Suppressor macrophage (primary cell): ENCODE measurements at places on chromosomes 4 and X.

DNA sequence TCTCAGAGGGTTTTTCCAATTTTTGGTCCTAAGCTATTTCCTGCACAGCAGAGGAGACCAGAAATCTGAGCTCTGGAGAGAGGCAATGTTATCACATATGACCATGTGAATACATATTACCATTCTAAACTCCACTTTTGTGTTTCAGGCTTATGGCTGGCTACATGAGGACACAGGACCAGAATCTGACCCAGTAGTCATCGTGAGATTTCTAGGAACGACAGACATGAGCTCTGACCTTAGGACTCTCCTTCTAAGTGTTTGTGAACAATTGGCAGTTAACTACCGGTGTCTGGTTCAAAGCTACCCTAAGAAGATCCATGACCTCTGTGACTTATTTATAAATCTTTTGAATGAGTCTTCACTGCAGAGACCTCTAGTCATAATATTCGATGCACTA, 198.6 kb downstream of the NWD2 start:
- DNase-seq = no peak

DNA sequence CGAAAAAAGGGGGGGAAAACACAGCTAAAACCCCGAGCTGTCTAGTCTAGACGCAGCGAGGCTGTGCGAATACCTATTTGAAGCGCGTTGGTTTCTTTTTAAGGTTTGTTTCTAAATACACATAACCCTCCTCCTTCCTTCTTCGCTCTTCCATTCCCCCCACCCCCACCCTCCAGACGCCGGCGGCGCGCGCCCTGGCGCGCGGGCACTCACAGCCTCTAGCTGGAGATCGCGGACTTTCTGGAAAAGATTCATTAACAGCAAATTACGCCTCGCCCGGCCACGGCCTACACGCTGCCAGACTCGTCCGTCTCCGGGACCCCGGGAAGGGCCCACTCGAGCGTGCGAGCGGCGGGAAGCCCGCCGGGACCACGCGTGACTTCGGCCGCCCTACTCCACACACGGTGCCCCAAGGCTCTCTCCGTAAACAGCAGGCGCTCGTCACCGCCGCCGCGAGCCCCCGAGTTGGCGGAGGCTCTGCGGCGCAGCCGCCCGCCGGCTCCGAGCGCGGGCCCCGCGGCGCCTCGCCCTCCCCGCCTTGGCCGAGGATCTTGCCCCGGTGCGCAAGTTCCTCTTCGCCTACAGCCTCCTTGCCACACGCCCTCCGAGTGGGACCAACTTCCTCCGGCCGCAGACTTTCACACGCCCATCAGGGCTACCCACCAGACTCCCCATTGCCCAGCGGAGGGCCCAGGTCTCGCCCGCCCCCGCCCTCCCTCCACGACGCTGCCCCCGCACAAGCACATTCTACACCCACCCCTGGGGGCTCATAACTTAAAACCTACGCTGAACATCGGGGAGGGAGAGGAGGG, 2.0 kb downstream of the BCOR start:
- peak; percentile 51 for DNase-seq

GRCh38 chr4:128517096-128517738, 229.6 kb upstream of the PGRMC2 start:
- DNase-seq = no peak

DNA sequence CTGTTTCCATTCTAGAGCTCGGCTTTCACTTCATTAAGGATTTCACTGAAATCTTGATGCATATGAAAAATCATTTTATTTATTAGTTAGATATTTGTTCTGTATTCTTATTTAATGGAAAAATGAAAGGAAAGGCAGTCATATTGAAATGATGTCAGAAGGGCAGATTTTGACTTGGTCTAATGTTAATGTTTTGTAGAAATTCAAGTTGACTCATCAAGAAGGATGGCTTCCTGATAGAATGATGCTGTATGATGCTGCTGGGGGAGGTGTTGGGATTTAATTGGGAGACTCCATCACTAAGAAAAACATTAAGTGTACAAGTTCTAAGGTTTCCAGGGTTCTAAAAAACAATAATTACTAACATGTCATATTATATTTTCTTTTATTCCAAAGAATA, 204.8 kb downstream of the PDGFC start:
- DNase-seq = no peak

- DNase-seq = peak; percentile 4
Measured at GRCh38 chrX:139890991-139891700, 41.7 kb downstream of the ATP11C start.

DNA sequence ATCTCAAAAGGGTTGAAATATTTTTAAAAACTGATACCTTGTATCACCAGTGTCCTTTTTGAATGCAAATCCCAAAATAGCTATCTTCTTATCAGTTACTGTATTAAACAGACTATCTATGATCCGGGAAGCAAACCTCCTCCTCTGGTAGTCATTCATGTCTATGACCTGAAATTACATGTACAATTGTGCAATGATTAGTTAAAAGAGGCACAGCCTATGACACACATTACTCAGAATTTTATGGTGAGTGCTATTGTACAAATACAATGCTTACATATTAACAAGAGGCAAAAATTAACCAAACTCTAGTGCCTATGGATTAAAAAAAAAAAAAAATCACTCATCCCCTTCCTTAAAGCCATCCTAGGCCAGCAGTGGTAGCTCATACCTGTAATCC, 21.7 kb downstream of the UGDH start:
- DNase-seq = no peak
